ENCODE measurements at places on chromosomes 2 and 18.

GRCh38 chr2:139963863-139964355, 1183.7 kb upstream of the NXPH2 start:
- DNase-seq, result no peak

DNA sequence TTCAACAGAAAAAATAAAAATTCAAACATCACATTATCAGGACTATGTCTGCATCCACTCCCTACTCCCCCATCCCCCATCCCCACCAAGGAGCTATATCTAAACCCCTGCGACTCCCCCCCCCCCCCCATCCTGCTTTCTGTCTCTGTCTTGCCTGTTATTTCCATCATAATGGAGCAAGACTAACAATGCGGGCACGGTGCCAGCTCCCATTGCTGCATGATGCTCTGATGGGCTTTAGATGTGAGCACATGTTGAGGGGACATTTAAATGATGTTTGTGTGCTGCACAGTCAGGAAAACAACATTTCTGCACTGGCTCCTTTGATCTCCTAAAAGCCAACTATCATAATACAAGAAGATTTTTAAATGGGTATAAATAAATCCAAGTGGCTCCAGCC, 644.2 kb upstream of the SETBP1 start:
- peak; percentile 6 for DNase-seq

- DNase-seq, result no peak
Observed at GRCh38 chr2:2805263-2805662, 474.2 kb upstream of the MYT1L start.

DNA sequence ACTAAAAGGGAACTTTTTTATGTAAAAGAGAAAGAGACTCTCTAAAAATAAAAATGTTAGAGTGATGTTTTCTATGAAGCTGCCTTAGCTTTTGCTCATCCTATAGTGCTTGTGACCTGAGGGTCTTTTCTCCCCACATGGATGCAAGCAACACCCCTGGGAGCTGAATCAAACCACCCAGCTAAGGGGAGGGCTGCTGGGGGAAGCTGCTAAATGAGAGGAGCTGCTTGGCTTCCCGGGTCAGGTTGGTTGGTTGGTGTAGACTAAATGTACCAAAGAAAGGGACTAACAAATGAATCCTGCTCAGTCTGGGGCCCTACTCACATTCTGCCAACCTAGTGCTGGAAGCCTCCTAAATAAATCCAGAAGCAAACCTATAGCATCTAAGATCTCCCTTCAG, 35.0 kb downstream of the AFF3 start:
- no peak for DNase-seq

All from HFF-Myc (cell line).